ENCODE measurements at places on chromosomes 1 and 21. TPM values are rescaled to one million over a fixed set of nuclear protein-coding genes. Genes with fewer than 3 reads are reported as not detected.

CFHR3 gene
- total RNA-seq = not detected

SLC45A1 gene
- 0.82 TPM for total RNA-seq

DENND1B gene
- 4.1 TPM for total RNA-seq

AMPD1 gene
- 0.19 TPM for total RNA-seq

ALPL gene
- total RNA-seq = 4.8 TPM

FAM3B gene
- total RNA-seq = not detected

FCGR3A gene
- total RNA-seq = not detected

E2F2 gene
- total RNA-seq = 46.1 TPM

PDC gene
- total RNA-seq = not detected

RIPPLY3 gene
- total RNA-seq = 6.2 TPM

DNA sequence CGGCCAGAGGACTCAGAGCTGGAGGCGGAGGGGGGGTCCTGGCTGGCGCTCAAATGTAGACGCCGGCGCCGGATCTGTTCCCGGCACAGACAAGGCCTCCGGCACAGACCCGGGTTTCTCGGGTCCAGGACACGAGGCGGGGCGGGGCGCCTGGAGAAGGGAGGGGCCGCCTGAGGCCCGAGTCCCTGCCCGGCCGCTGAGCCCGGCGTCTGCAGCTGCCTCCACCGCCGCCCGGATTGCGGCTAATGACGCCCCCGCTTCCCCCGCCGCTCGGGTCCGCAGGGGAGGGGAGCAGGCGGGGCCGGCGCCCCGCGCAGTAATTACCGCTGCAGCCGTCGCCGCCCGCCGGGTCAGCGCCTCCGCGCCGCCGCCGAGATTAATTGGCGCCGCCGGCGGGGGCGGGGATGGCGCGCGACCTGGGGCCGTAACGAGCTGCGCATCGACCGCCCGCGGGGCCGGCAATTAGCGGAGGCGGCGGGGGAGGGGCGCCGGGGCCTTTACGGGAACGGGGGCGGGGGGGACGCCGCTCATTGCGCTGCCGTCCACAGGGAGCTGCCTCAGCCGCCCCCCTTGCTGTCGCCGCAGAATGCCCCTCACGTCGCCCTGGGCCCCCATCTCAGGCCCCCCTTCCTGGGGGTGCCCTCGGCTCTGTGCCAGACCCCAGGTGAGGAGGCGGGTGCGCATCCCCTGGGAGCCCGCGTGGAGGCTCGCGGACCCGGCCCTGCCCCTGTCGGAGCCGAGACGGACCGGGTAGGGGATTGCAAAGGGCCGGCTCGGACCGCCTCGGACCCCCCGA lies 17.3 kb downstream of the NOC2L start:
- peaks cover 24% of the 10 kb centered on the region for H3K36me3 ChIP-seq
- H3K4me3 ChIP-seq = peak overlapping the region; percentile 45
- peaks cover 79% of the 10 kb centered on the region for H3K4me1 ChIP-seq
- H3K27me3 ChIP-seq = no peaks in the 10 kb centered on the region
- H3K27ac ChIP-seq = peak overlapping the region; percentile 59

- no peaks in the 10 kb centered on the region for H3K36me3 ChIP-seq
- H3K27me3 ChIP-seq = no peaks in the 10 kb centered on the region
- H3K4me1 ChIP-seq = peaks cover 24% of the 10 kb centered on the region
- no peak for DNase-seq
Observed at GRCh38 chr1:92516574-92516973, 29.8 kb upstream of the GFI1 start.

GRCh38 chr21:38330666-38331065 lies 73.9 kb downstream of the KCNJ15 start:
- H3K27me3 ChIP-seq = peaks cover 11% of the 10 kb centered on the region
- no peak overlapping the region for H3K4me3 ChIP-seq
- DNase-seq = no peak
- no peaks in the 10 kb centered on the region for H3K4me1 ChIP-seq

GRCh38 chr1:236064674-236065508 lies at the start of gene NID1:
TSS of gene NID1 (minus strand) at chr1:236065090. CDS start at chr1:236065079, 11 bp downstream.
- H3K36me3 ChIP-seq = no peaks in the 10 kb centered on the region
- peak within 1 kb of the TSS; percentile 51 for H3K4me3 ChIP-seq
- peak; percentile 26 for DNase-seq

- H3K27ac ChIP-seq = no peak overlapping the region
- peak; percentile 86 for DNase-seq
- H3K27me3 ChIP-seq = no peaks in the 10 kb centered on the region
- no peaks in the 10 kb centered on the region for H3K36me3 ChIP-seq
- H3K4me3 ChIP-seq = no peak overlapping the region
Observed at GRCh38 chr1:30707412-30708360, 15.7 kb downstream of the MATN1 start.

- no peak overlapping the region for H3K4me3 ChIP-seq
- H3K27ac ChIP-seq = peak overlapping the region; percentile 35
- DNase-seq = peak; percentile 63
- peaks cover 56% of the 10 kb centered on the region for H3K4me1 ChIP-seq
- H3K27me3 ChIP-seq = no peaks in the 10 kb centered on the region
Observed at GRCh38 chr1:183733715-183734114, 71.2 kb upstream of the RGL1 start.

DNA sequence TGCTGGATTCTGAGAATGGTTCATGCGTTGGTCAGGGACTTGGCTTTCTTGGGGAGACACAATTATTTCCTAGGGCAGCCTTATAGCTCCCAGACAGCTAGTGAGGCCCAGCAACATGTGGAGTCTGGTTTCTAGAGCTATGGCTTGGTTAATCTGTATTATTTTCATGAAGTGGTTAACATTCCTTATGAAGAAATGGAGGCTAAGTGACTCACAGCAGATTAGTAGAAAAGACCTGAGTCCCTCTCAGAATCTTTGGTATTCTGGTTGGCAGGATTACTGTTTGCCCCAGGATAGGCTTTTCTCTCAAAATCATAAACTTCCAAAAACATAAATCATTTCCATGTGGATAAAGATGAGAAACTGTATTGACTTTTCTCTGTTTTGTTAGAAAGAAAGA lies 42.3 kb downstream of the DUSP10 start:
- no peak for DNase-seq
- H3K4me3 ChIP-seq = no peak overlapping the region
- no peaks in the 10 kb centered on the region for H3K27me3 ChIP-seq
- no peak overlapping the region for H3K27ac ChIP-seq
- no peaks in the 10 kb centered on the region for H3K36me3 ChIP-seq

GRCh38 chr1:54934869-54935268 lies 45.6 kb upstream of the TMEM61 start:
- DNase-seq = peak; percentile 28
- no peaks in the 10 kb centered on the region for H3K36me3 ChIP-seq
- H3K4me3 ChIP-seq = no peak overlapping the region
- peaks cover 18% of the 10 kb centered on the region for H3K4me1 ChIP-seq
- H3K27ac ChIP-seq = no peak overlapping the region

GRCh38 chr1:171248841-171249240 lies 547 bp downstream of the FMO1 start:
- H3K27me3 ChIP-seq = no peaks in the 10 kb centered on the region
- no peaks in the 10 kb centered on the region for H3K36me3 ChIP-seq
- no peak overlapping the region for H3K27ac ChIP-seq
- no peak overlapping the region for H3K4me3 ChIP-seq
- H3K4me1 ChIP-seq = peaks cover 4% of the 10 kb centered on the region

- H3K27me3 ChIP-seq = no peaks in the 10 kb centered on the region
- no peaks in the 10 kb centered on the region for H3K36me3 ChIP-seq
- H3K4me3 ChIP-seq = no peak overlapping the region
- H3K4me1 ChIP-seq = peaks cover 15% of the 10 kb centered on the region
Observed at GRCh38 chr1:39213511-39214002, 9.1 kb downstream of the MACF1 start.

DNA sequence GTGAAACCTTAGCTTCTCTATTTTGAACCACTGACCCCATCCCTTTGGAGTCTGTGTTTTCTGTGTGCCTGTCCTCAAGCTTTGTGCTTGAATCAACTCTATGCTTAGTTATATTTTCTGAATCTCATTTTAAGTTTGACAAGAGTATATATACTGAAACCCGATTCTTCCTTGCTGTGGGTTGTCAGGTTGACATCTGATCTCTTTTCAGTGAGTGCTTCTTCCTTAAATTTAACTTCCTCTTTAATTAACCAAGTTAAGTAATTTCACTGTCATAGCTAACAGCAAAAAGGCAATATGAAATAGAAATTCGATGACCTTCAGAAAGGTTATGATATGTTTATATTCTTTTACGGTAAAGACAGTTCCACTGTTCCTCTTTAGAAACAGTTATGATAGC lies 69.4 kb downstream of the C1orf21 start:
- H3K36me3 ChIP-seq = no peaks in the 10 kb centered on the region
- H3K4me3 ChIP-seq = no peak overlapping the region
- no peaks in the 10 kb centered on the region for H3K27me3 ChIP-seq

DNA sequence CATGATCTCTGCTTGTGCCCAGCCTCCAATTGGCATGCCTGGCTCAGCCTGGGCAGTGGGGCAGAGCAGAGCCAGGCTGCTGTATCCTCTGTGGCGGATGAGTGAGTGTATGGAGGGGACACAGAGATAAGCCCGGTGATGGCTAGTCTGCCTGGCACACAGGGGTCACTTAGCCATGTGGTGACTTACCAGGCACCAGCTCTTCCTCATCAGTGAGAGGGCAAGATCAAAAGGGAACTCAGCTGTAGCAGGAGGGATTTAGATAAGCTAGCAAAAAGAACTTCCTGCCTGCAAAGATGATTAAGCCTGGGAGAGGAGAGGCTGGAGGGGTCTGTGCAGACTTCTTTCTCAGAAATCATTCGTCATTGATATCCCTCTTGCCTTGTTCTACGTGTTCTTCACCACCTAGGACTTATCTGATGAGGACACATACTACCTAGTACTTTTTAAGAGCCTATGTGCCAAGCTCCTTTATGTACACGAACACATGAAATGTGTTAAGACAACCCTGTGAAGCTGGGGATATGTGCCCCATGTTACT lies 7.9 kb downstream of the KIF21B start:
- H3K27me3 ChIP-seq = no peaks in the 10 kb centered on the region
- DNase-seq = no peak
- H3K4me1 ChIP-seq = peaks cover 25% of the 10 kb centered on the region
- H3K27ac ChIP-seq = no peak overlapping the region
- H3K36me3 ChIP-seq = no peaks in the 10 kb centered on the region

GRCh38 chr1:8211251-8211882 lies 106.5 kb upstream of the SLC45A1 start:
- no peak overlapping the region for H3K4me3 ChIP-seq
- no peaks in the 10 kb centered on the region for H3K36me3 ChIP-seq
- DNase-seq = no peak
- no peak overlapping the region for H3K27ac ChIP-seq
- no peaks in the 10 kb centered on the region for H3K27me3 ChIP-seq
- H3K4me1 ChIP-seq = peaks cover 6% of the 10 kb centered on the region

- H3K4me3 ChIP-seq = no peak overlapping the region
- H3K4me1 ChIP-seq = peaks cover 69% of the 10 kb centered on the region
- no peaks in the 10 kb centered on the region for H3K27me3 ChIP-seq
- DNase-seq = no peak
Observed at GRCh38 chr21:15061279-15061678, 3.5 kb downstream of the NRIP1 start.

- H3K27me3 ChIP-seq = no peaks in the 10 kb centered on the region
- no peaks in the 10 kb centered on the region for H3K4me1 ChIP-seq
- DNase-seq = no peak
- H3K4me3 ChIP-seq = no peak overlapping the region
- H3K36me3 ChIP-seq = no peaks in the 10 kb centered on the region
Observed at GRCh38 chr1:217437376-217437775, 193.5 kb downstream of the GPATCH2 start.

GRCh38 chr1:19596065-19596713 lies 47.9 kb upstream of the NBL1 start:
- DNase-seq = no peak
- peak overlapping the region; percentile 89 for H3K27ac ChIP-seq
- no peaks in the 10 kb centered on the region for H3K36me3 ChIP-seq
- peak overlapping the region; percentile 85 for H3K4me3 ChIP-seq
- peaks cover 16% of the 10 kb centered on the region for H3K4me1 ChIP-seq

- no peaks in the 10 kb centered on the region for H3K27me3 ChIP-seq
- peaks cover 36% of the 10 kb centered on the region for H3K4me1 ChIP-seq
- H3K4me3 ChIP-seq = no peak overlapping the region
- no peak for DNase-seq
Observed at GRCh38 chr1:61173118-61173517, 90.8 kb downstream of the NFIA start.

GRCh38 chr1:226654046-226654667 lies 84.9 kb downstream of the ITPKB start:
- no peaks in the 10 kb centered on the region for H3K27me3 ChIP-seq
- H3K4me3 ChIP-seq = no peak overlapping the region
- no peaks in the 10 kb centered on the region for H3K36me3 ChIP-seq
- peak overlapping the region; percentile 4 for H3K27ac ChIP-seq
- H3K4me1 ChIP-seq = peaks cover 33% of the 10 kb centered on the region

DNA sequence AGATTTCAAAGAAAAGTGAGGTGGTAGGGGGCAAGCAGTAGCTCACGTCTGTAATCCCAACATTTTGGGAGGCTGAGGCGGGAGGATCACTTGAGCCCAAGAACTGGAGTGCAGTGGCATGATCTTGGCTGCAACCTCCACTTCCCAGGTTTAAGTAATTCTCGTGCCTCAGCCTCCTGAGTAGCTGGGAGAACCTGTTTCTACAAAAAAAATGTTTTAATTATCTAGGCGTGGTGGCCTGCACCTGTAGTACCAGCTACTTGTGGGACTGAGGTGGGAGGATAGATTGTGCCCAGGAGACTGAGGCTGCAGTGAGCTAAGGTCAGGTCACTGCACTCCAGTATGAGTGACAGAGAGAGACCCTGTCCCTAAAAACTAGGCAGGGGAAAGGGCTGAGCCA lies 2.6 kb upstream of the TSPAN1 start:
- no peaks in the 10 kb centered on the region for H3K27me3 ChIP-seq
- H3K4me1 ChIP-seq = peaks cover 17% of the 10 kb centered on the region
- no peaks in the 10 kb centered on the region for H3K36me3 ChIP-seq
- DNase-seq = no peak
- H3K4me3 ChIP-seq = no peak overlapping the region
